ENCODE measurements at places on chromosomes 6 and 20. TPM values are rescaled to one million over a fixed set of nuclear protein-coding genes. Genes with fewer than 3 reads are reported as not detected.

GRCh38 chr6:35183281-35183680, 30.5 kb upstream of the SCUBE3 start:
- peaks cover 12% of the 10 kb centered on the region for H3K4me1 ChIP-seq
- H3K27me3 ChIP-seq, result no peaks in the 10 kb centered on the region
- peak overlapping the region; percentile 94 for H3K27ac ChIP-seq
- no peak overlapping the region for H3K4me3 ChIP-seq
- H3K36me3 ChIP-seq, result no peaks in the 10 kb centered on the region

DNA sequence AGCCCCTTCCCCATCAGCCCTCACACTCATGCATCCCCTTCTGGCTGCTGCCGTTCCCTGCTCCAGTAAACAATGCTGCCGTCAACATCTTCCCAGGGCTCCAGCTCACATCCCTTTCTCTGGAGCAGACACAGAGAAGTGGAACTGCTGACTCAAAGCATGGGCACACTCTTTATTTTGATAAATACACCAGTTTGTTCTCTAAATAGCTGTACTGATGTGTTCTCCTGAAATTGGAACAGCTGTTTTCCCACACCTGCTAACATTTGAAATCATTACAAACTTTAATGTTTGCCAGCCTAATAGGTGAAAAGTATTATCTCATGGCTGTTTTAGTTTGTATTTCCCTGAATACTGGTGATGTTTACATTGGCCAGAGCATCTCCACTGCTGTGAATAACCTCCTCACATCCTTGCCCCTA, 102.1 kb upstream of the NXT1 start:
- peaks cover 5% of the 10 kb centered on the region for H3K4me1 ChIP-seq
- no peaks in the 10 kb centered on the region for H3K36me3 ChIP-seq
- no peak overlapping the region for H3K4me3 ChIP-seq

- no peak overlapping the region for H3K4me3 ChIP-seq
- H3K27ac ChIP-seq, result no peak overlapping the region
- H3K27me3 ChIP-seq, result no peaks in the 10 kb centered on the region
- H3K36me3 ChIP-seq, result no peaks in the 10 kb centered on the region
- DNase-seq, result no peak
Observed at GRCh38 chr6:136324686-136325380, 35.2 kb upstream of the BCLAF1 start.

GRCh38 chr20:61360940-61361339, 108.9 kb downstream of the CDH4 start:
- no peaks in the 10 kb centered on the region for H3K4me1 ChIP-seq
- H3K27me3 ChIP-seq, result no peaks in the 10 kb centered on the region
- no peak overlapping the region for H3K4me3 ChIP-seq
- no peak for DNase-seq
- no peaks in the 10 kb centered on the region for H3K36me3 ChIP-seq
- H3K27ac ChIP-seq, result no peak overlapping the region

DNA sequence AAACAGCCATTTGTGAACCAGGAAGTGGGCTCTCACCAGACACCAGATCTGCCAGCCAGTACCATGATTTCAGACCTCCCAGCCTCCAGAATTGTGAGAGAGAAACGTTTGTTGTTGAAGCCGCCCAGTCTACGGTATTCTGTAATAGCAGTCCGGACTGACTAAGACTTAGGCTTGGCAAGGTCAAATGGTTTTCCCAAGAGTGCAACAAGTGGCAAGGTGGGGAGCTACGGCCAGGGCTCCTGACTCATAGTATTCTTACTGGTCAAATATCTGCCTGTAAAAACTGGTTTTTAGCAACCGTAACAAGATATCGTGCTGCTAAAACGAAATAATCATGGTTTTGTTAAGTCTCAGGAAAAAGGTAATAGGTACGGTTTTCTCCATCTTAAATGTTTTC, 37.8 kb downstream of the MCUR1 start:
- no peaks in the 10 kb centered on the region for H3K4me1 ChIP-seq
- DNase-seq, result no peak
- H3K4me3 ChIP-seq, result no peak overlapping the region
- no peaks in the 10 kb centered on the region for H3K36me3 ChIP-seq
- no peak overlapping the region for H3K27ac ChIP-seq

- H3K36me3 ChIP-seq, result peaks cover 66% of the 10 kb centered on the region
- H3K4me1 ChIP-seq, result no peaks in the 10 kb centered on the region
- no peak overlapping the region for H3K27ac ChIP-seq
- no peak overlapping the region for H3K4me3 ChIP-seq
Observed at GRCh38 chr6:161111261-161111660, 119.7 kb downstream of the MAP3K4 start.

GRCh38 chr20:59074456-59074855, 31.9 kb upstream of the PRELID3B start:
- no peaks in the 10 kb centered on the region for H3K4me1 ChIP-seq
- DNase-seq, result no peak
- H3K4me3 ChIP-seq, result no peak overlapping the region
- no peak overlapping the region for H3K27ac ChIP-seq

The BANF2 gene
- total RNA-seq, result not detected

DNA sequence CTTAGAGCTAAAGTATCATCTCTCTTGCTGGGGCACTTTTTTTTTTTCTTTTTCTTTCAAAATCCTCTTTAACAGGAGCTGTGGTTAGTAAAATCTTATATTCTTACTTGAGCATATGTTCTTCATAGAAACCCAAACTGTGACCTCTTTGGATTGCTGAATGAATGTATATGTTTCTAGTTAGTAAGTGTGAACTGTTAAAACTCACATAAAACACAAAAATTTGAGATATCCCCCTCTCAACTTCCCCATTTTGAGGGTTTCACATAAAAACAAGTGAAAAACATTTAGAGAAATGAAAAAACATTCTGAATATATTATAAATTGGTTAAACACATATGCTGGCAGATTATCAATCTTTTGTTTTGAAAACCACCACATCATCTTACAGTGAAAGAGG, 78.1 kb downstream of the INSM1 start:
- no peaks in the 10 kb centered on the region for H3K27me3 ChIP-seq
- no peak overlapping the region for H3K27ac ChIP-seq
- no peaks in the 10 kb centered on the region for H3K4me1 ChIP-seq
- H3K4me3 ChIP-seq, result no peak overlapping the region
- peaks cover 3% of the 10 kb centered on the region for H3K36me3 ChIP-seq

The SPINT3 gene
- not detected for total RNA-seq

The SCUBE3 gene
- 29.5 TPM for total RNA-seq

DNA sequence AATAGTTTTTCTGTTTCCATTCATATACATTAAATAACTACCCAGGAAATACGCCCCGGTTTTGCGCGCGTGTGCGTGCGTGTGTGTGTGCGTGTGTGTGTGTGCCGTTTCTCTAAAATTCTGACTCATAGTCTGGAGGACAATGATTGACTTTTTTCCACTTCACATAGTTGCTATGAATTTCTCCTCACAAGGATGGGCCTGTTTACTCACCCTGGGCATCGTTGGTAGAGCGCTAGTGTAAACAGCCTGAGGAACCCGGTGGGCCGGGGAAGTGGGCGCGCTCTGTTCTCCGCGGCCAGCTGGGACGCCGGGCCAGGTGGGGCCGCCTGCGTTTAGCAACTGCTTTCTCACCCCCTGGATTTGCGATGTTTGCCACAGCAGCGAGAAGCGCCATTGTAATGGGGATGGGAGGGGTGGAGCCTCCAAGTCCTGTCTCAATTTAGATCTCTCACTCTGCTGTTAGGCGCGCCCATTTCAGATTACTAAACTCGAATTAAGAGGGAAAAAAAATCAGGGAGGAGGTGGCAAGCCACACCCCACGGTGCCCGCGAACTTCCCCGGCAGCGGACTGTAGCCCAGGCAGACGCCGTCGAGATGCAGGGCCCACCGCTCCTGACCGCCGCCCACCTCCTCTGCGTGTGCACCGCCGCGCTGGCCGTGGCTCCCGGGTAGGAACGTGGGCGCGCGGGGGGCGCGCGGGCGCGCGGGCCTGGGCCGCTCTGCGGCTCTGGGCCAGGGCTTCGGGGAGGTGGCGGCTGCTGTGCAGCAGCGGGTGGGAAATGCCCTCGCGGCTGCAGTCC, at the start of gene CD109:
Gene CD109 (plus strand): TSS at position 585 of the 803 bp plus-strand sequence. CDS start 13 bp downstream, at position 598.
- H3K27ac ChIP-seq, result peak within 1 kb of the TSS; percentile 83
- no peaks in the 10 kb centered on the region for H3K36me3 ChIP-seq
- peak within 1 kb of the TSS; percentile 67 for H3K4me3 ChIP-seq
- DNase-seq, result no peak
- H3K4me1 ChIP-seq, result peaks cover 5% of the 10 kb centered on the region

DNA sequence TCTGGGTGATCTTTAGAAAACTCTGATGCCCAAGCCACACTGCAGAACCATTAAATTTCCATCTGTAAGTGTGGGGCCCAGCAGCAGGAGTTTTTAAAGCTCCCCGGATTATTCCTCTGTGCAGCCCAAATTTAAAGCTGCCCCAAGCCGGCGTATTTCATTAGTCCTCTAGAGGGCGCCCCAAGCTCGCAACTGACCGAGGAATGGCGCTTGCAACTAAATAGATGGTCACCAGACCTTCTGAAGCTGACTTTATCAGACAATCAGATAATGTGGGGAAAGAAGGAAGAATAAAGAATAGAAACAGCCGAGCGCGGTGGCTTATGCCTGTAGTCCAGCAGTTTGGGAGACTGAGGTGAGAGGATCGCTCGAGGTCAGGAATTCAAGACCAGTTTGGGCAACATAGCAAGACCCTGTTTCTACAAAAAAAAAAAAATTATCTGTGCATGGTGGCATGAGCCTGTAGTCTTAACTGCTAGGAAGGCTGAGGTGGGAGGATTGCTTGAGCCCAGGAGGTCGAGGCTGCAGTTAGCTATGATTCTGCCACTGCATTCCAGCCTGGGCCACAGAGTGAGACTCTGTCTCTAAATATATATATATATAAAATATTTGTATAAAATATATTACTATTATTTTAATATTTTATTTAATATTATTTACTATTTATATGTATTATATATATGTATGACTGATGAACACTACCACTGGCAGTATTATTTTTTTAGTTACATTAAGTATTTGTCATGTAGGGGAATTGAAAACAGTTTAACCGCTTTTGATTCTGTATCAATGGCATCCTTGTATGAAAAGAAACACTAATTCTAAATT, 56.0 kb downstream of the OTOR start:
- no peak overlapping the region for H3K4me3 ChIP-seq
- no peak overlapping the region for H3K27ac ChIP-seq
- peak; percentile 72 for DNase-seq
- no peaks in the 10 kb centered on the region for H3K27me3 ChIP-seq
- H3K4me1 ChIP-seq, result no peaks in the 10 kb centered on the region

The MLN gene
- not detected for total RNA-seq

DNA sequence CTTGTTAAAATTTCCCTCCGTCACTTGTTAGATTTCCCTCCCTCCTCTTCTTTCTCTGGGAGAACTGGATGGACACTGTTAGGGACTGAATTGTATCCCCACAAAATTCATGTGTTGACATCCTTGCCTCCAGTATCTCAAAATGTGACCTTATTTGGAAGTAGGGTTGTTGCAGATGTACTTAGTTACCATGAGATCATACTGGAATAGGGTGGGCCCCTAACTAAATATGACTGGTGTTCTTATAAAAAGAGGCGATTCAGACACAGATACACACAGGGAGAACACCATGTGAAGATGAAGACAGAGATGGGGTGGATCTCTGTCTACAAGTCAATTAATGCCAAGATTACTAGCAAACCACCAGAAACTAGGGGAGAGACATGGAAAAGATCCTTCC, 139.5 kb downstream of the ALDH8A1 start:
- H3K36me3 ChIP-seq, result no peaks in the 10 kb centered on the region
- H3K4me3 ChIP-seq, result no peak overlapping the region
- DNase-seq, result no peak
- H3K27me3 ChIP-seq, result no peaks in the 10 kb centered on the region

DNA sequence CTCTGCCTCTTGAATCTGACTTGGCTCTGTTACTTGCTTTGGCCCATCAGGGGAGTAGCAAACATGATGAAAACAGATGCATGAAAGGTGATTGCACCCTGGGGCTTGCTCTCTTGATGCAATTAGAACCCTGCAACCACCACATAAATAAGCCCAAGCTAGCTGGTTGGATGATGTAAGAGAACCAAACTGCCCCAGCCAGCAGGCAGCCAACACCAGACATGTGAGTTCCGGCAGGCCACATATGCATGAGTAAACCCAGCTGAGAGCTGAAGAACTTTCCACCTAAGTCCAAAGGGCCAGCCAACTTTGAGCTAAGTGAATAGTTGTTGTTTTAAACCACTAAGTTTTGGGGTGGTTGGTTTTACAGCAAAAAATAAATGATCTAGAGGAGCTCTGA, 268.4 kb downstream of the FARS2 start:
- no peaks in the 10 kb centered on the region for H3K36me3 ChIP-seq
- H3K27me3 ChIP-seq, result no peaks in the 10 kb centered on the region
- no peaks in the 10 kb centered on the region for H3K4me1 ChIP-seq
- no peak overlapping the region for H3K4me3 ChIP-seq
- DNase-seq, result no peak

GRCh38 chr6:129094147-129094546, 211.2 kb downstream of the LAMA2 start:
- no peaks in the 10 kb centered on the region for H3K36me3 ChIP-seq
- no peak overlapping the region for H3K27ac ChIP-seq
- no peaks in the 10 kb centered on the region for H3K4me1 ChIP-seq
- H3K27me3 ChIP-seq, result no peaks in the 10 kb centered on the region
- no peak for DNase-seq

The ACSS2 gene
- total RNA-seq, result 156 TPM

DNA sequence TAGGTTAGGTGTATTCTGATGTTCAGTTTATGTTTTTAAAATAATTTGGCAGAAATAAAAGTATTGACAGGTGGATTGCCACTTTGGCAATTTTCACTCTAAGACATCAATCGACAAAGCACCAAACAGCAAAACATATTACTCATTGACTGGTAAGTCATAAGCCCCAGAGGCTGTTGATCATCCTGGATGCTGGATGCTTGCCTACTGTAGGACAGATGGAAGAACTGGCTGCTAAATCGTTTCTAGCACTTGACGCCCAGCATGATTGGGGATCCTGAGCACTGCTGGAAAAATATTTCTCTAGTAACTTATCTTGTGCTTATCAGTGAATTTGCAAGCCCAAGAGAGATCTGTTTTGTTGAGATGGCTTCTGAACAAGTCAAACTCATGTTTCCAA, 1001.9 kb upstream of the FLRT3 start:
- no peak for DNase-seq
- H3K36me3 ChIP-seq, result no peaks in the 10 kb centered on the region

DNA sequence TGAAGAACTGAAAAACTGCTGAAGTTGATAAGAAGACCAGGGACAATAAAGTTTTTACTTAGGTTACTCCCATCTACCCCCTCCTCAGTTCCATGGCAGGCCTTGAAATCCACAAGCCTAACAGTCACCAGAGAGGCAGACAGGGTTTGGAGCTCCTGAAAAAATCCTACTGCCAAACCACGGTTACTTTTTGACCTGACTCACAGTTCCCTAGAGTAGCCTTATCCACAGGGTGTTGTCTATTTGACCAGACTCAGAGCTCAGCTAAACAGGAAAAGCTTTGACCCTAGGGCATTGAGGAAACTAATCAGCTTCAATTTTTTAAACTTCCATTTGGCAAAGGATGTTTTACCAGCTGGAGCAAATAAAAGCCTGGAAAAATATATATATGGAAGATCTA, 257.7 kb upstream of the NT5E start:
- H3K27me3 ChIP-seq, result no peaks in the 10 kb centered on the region
- no peak for DNase-seq
- H3K4me1 ChIP-seq, result no peaks in the 10 kb centered on the region
- no peak overlapping the region for H3K27ac ChIP-seq
- H3K4me3 ChIP-seq, result no peak overlapping the region
- no peaks in the 10 kb centered on the region for H3K36me3 ChIP-seq
